ENCODE measurements at places on chromosomes 16 and 17. TPM values are rescaled to one million over a fixed set of nuclear protein-coding genes. Genes with fewer than 3 reads are reported as not detected.

GRCh38 chr17:50954641-50955121, 88.5 kb upstream of the TOB1 start:
- DNase-seq = no peak

DNA sequence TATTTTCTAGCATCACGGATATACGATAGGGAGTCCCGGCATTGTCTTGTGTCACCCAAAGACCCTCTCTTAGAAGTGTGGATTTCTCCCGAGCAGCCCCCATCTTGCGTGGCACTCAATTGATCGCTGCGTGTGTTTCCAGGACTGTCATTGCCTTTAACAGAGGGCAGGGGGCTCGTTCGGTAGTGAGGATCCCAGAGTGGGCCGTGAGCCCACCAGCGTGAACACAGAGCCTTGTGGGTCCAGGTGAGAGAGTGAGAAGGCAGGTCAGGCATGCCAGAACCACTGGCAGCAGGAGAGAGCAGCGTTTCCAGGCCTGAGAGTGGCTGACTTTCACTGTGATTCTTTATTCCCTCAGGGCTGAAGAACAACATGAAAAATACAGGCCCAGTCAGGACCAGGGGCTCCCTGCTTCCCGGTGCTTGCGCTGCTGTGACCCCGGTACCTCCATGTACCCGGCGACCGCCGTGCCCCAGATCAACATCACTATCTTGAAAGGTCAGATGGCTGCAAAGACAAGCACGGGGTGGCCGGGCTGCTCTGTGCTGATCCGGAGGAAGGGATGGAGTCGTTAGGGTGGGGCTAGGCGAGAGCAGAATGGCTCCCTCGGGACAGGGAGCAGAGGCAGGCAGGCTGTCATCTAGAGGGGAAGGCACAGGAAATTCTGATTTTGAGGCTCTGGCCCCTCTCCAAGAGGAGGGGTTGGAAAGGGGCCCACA, 22.4 kb downstream of the C1QTNF1 start:
- no peak for DNase-seq

- no peak for DNase-seq
Observed at GRCh38 chr17:52207796-52208195, 49.3 kb upstream of the CA10 start.

GRCh38 chr16:15415511-15415985, 18.8 kb upstream of the BMERB1 start:
- no peak for DNase-seq

DNA sequence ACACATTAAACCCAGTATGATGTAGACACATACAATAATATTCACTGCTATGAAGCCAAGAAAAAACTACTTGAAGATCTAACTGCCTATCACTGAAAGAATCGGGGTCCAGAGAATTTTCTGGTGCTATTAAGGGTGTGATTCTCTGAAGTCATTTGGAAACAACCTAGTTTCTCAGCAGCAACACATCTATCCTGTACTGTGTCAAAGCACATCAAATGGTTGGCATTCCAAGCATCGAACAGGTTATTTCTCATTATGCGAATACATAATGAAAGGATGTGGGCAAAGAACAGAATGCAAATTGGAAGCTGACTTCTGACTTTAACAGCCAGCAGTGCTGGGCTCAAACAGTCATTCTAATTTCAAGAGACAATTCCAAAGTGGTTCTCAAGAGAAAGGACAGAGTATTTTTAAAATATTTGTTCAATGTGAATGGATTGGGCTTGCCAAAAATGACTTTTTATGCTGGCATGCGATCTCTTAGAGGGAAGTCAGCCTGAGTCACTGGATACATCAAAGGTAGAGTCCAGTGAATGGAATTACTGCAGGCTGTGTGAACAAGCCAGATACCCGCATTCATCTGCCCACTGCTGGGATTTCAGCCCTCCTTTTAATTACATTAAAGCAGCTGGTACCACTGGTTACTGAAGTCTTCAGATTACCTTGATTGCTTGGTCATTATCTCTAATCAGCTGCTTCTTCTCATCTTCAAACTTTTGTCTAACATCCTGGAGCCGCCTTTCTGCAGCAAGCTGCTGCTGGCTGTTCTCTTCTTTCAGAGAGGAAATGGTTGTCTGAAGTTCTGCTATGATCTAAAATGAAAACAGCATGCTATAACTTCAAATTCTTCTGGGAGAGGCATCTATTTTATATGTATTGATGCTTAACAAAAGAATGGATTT, 181.2 kb upstream of the AXIN2 start:
- no peak for DNase-seq

- DNase-seq = no peak
Observed at GRCh38 chr17:36525113-36525512, 9.6 kb downstream of the MYO19 start.

PRR35 gene
- polyA plus RNA-seq = 18.4 TPM

TVP23A gene
- polyA plus RNA-seq = 4.1 TPM

Measured in right renal pelvis (tissue), 4 donors.